Fibroblast of mammary gland (primary cell): ENCODE measurements at places on chromosomes 2 and 18.

- no peak for DNase-seq
These were observed 176.1 kb downstream of the IKZF2 start for GRCh38 chr2:212975333-212975732.

GRCh38 chr2:237446338-237446665, 32.3 kb upstream of the COL6A3 start:
- DNase-seq = no peak

- no peak for DNase-seq
These were observed 1105.1 kb upstream of the PIK3C3 start for GRCh38 chr18:40849886-40850285.

GRCh38 chr2:19361325-19361990, 3.0 kb upstream of the OSR1 start:
- no peak for DNase-seq

- DNase-seq = no peak
These were observed 567.6 kb downstream of the KCNJ3 start for GRCh38 chr2:155266109-155266508.

DNA sequence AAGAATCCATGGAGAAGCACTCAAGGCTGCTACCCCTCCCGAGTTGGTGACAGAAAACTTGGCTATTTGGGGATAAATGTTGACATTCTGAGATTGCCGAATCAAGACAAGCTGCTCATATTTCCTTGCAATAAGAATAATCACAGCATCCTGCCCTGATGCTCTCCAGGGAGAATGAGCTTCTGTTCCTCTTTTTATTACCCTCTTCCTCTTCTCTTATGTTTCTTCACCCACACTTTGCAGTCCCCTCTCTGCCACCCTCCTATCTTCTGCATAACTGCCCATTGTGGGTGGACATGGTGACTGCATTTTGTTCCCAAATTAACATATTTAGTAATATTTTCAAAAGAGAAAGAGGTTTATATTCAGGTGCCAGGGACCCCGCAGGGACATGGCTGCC, 11.9 kb upstream of the MSGN1 start:
- no peak for DNase-seq

GRCh38 chr2:42888321-42889245, 96.2 kb upstream of the HAAO start:
- DNase-seq = no peak

- DNase-seq = no peak
These were observed 367.5 kb upstream of the RAB12 start for GRCh38 chr18:8241731-8242130.

DNA sequence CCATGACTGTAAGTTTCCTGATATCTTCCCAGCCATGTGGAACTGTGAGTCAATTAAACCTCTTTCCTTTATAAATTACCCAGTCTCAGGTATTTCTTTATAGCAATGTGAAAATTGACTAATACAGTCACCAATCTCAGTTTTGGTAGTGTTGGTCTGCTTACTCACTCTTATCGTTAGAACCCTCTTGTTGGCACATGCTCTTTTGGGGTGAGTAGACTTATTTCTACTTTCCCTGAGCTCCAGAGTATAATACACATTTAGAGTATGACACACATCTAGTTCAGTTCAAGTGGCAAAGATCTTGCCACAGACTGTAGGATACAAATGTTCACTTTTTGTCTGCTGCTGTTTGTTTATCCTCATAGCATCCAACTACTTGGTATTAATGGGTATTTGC, 347.5 kb upstream of the CELF4 start:
- DNase-seq = no peak

GRCh38 chr2:190837952-190838361, 42.7 kb upstream of the GLS start:
- no peak for DNase-seq

DNA sequence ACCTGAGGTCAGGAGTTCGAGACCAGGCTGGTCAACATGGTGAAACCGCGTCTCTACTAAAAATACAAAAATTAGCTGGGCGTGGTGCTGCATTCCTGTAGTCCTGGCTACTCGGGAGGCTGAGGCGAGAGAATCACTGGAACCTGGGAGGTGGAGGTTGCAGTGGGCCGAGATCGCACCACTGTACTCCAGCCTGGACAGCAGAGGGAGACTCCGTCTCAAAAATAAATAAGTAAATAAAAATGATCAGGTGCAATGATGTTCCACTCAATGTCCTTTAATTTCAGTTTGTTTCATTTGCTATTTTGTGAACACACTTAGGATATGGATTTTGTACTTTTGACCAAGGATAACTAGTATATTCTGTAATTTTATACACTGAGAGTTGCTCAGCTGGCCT, 9.3 kb downstream of the HADHA start:
- DNase-seq = no peak

- no peak for DNase-seq
These were observed 8.4 kb downstream of the GTF2A1L start for GRCh38 chr2:48626047-48626446.

DNA sequence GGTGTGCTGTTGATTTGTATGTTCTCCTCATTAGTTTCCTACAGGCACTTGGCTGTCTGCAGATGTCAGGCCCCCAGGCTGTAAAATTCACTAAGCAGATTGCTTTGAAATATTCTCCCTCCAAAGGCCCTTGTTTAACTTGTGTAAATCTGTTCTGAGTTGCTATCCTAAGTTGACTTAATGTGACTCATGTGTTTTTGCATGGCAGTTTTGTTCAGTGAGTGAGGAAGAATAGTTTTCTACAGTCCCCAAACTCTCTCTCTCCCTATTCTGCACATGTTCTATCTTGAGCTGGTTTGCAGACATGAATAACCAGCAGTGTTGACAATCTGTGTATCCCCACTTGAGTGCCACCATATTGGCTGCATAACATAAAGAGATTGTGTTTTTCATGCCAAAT, 1005.4 kb upstream of the DDX18 start:
- no peak for DNase-seq

DNA sequence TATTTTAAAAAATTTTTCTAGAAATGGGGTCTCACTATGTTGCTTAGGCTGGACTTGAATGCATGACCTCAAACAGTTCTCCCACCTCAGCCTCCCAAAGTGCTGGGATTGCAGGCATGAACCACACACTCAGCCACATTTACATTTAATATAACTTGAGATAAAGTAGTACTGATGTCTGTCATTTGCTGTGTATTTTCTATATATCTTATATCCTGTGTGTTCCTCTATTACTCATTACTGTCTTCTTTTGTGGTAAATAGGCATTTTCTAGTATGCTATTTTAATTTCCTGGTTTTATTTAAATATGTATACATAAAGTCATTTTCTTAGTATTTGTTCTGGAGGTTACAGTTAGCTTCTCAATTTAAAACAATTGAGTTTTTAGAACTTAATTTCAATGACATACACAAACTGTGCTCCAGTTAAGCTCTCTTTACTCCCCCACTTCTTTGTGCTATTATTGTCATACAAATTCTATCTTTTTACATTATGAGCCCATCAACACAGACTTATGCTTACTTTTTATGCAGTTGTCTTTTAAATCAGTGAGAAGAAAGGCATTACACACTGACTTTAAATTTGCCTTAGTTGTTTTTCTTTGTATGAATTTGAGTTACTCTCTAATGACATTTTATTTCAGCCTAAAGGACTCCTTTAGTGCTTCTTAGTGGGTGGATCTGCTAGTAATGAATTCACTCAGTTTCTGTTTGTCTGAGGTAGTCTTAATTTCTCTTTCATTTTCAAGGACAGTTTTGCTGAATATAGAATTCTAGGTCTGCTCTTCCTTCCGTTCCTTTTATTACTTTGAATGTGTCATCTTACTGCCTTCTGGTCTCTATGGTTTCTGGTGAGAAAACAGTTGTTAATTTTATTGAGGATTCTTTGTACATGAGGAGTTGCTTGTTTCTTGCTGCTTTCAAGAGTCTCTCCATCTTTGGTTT, 6.2 kb upstream of the INPP4A start:
- no peak for DNase-seq

DNA sequence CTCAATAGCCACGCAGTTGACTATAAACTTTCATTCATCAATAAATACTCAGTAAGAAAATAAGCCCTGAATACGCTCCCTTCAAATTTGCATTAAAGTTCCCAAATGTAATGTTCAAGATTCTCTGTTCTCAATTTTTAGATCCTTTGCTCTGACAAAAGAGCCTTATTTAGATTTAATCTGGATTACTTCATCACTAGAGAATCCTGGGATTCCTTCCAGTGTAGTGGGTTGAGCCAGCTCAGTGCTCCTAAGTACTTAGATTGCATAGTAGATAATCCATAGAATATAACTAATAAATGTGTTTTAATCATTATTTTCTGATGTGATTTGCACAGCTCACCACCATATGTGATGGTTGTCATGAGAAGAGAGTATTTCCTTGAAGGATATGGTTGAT, 1286.2 kb downstream of the SUCLG1 start:
- DNase-seq = no peak
